ENCODE measurements at places on chromosomes 11 and 22. TPM values are rescaled to one million over a fixed set of nuclear protein-coding genes. Genes with fewer than 3 reads are reported as not detected.

The CDCA5 gene
- 1.2 TPM for total RNA-seq

The RASD2 gene
- total RNA-seq, result 20.2 TPM

The NAV2 gene
- total RNA-seq, result 0.39 TPM

The C22orf42 gene
- total RNA-seq, result not detected

The HEPHL1 gene
- total RNA-seq, result not detected

The SPI1 gene
- total RNA-seq, result 0.58 TPM

The VPS11 gene
- total RNA-seq, result 91.0 TPM

The NAALAD2 gene
- not detected for total RNA-seq

The ACRV1 gene
- total RNA-seq, result not detected

The OR56A1 gene
- not detected for total RNA-seq

The MFRP gene
- total RNA-seq, result not detected

The SEPTIN3 gene
- total RNA-seq, result 0.11 TPM

The TRIM34 gene
- 2.8 TPM for total RNA-seq

The ABCC8 gene
- total RNA-seq, result not detected

The VWCE gene
- 1.4 TPM for total RNA-seq

The ANO3 gene
- not detected for total RNA-seq

The PANX3 gene
- not detected for total RNA-seq

The FZD4 gene
- total RNA-seq, result not detected

The SLC37A2 gene
- total RNA-seq, result 0.16 TPM

The NCAM1 gene
- total RNA-seq, result 0.47 TPM

The NECTIN1 gene
- 6.4 TPM for total RNA-seq

The ARFGAP3 gene
- 25.4 TPM for total RNA-seq

The GGT5 gene
- not detected for total RNA-seq

The GAB4 gene
- not detected for total RNA-seq

The SLC6A5 gene
- total RNA-seq, result not detected

The MAJIN gene
- total RNA-seq, result not detected

The TREH gene
- total RNA-seq, result not detected

The PIH1D2 gene
- 0.35 TPM for total RNA-seq

The BLID gene
- total RNA-seq, result not detected

Measured in CD8-positive, alpha-beta T cell (primary cell).